HL-60 (cell line): ENCODE measurements at places on chromosomes 11 and 22.
A peak's percentile ranks its signal among the peaks of the same experiment; 100 is the strongest.

DNA sequence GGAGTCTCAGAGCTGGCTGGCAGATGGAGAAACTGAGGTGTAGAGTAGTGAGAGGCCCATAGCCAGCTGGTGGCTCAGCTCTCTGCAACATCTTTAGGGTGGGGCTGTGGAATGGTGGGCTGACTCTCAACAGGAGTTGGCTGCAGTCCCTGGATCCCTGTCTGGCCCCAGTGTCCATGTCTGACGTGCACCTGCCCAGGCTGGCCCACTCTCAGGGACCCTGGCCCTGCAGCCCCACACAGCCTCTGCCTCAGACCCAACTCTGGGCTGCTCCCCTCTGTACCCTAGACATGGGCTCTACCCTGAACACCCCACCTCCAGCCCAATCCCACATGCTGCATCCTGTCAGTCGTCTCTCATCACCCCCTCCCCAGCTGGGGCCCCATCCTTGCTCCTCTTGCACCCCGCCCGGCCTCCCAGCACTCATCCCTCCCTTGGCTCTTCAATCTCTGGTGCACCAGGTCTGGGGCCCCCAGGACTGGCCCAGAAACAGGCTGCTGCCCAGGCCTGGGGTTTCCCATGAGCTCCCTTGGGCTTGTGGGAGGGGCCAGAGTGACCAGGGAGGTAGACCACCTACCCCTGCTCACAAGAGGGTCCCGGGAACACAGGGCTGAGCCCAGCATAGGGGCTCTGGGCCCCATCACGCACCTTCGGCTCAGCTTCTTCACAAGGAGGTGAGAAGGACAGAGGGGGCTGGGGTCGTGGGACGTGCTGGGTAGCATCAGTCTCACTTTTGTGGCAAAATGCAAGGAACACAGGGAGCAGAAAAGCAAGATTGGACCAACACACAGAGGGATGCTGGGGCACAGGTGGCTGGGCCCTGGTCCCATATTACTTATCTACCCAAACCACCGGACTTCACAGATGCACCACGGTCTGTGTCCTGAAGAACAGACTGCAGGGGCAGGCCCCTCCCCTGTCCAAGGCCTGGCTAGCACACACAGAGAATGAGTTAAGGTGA lies 31.5 kb downstream of the ARVCF start:
- DNase-seq, result no peak

- no peak for DNase-seq
These were observed 27.3 kb downstream of the MAFF start for GRCh38 chr22:38228873-38229740.

- no peak for DNase-seq
These were observed 13.7 kb downstream of the PDHX start for GRCh38 chr11:34929794-34930763.

DNA sequence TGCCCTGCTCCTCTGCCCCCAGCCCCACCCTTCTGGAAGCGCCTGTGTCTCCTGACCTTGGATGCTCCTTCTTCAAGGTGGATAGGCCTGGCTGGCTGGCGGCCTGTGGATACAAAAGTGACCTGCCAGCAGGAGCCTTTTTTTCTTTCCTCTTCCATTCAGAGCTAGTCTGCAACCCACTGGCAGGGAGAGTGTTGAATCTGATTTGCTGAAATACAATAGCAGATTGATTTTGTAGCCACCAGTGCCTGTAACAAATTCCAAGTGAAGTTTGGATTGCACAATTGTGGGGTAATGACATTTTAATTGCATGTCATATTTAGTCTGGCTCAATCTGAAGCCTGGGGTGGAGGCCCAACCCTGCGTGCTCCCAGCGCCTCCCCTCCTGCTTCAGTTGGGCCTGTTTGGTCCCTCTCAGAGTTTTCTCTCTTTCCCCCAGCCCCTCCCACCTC lies 97.2 kb downstream of the GRIK4 start:
- no peak for DNase-seq

DNA sequence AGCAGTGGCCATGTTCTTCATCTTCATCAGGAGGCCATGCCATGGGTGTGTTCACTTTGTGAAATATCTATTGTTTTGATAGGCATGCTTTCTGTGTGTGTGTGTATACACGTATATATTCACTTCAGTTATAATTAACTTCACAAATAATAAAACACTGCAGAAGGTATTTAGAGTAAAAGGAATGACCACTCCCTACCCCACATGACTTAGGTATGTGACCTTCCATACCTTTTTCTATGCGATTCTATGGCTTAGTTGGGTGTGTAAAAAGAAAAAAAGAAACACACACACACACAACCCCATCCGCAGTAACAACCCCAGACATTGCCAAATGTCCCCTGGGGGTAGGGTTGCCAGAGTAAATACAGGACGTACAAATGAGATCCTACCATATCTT lies 72.0 kb downstream of the CYTH4 start:
- DNase-seq, result no peak

DNA sequence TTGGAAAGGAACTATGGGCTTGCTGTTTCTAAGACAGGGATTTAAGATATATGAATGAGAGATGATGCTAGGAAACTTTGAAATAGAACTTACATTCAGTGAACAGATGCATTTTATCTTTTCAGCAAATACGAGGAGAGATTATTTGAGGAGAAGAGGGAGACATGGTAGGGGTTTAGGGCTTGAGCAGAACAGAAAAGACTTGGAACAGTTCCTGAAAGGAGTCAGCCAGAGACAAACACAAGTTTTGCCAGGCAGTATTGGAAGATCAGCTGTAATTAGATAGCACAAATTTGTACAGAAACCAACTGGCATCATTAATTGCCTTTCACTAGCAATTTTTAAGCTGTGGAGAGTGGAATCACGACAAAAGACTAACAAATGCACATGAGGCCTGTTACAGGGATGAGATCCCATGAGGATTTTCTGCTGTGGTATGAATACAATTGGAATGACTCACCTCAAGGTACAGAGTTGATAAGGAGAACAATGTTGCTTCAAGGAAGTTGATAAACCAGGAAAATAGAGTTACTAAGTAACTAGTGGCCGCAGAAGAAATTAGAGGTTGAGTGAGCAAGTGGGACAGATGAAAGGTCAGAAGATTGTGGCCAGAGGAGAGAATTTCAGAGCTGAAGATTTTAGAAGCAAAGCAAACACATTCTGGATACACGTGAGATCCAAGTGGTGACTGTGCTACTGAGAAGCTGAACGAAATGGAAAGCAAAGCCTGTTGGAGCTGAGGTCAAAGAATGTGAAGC lies 67.9 kb downstream of the CYB5R2 start:
- DNase-seq, result no peak

DNA sequence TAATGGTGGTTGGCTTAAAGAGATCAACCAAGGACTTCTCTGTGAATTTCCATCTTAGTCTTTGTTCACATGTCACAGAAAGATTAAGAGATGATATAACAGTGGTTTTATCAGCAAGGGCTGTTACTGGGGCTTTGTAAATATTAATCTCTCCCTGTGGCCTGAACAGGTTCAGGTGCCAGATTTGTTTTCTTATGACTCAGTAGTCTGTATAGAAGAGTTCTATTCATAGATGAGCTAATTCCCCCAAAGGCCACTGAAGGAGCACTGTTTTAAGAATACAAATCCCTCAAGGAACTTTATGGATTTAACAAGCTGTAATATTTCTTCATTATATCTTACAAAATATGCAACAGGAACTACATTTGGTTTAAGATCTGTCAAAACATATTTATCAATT lies 50.4 kb downstream of the TCP11L1 start:
- no peak for DNase-seq

- DNase-seq, result no peak
These were observed 244.0 kb upstream of the ANO5 start for GRCh38 chr11:21948876-21949275.

GRCh38 chr11:33172996-33173395 lies 11.7 kb upstream of the CSTF3 start:
- DNase-seq, result peak; percentile 58

GRCh38 chr11:35126879-35127581 lies 11.9 kb upstream of the CD44 start:
- no peak for DNase-seq

DNA sequence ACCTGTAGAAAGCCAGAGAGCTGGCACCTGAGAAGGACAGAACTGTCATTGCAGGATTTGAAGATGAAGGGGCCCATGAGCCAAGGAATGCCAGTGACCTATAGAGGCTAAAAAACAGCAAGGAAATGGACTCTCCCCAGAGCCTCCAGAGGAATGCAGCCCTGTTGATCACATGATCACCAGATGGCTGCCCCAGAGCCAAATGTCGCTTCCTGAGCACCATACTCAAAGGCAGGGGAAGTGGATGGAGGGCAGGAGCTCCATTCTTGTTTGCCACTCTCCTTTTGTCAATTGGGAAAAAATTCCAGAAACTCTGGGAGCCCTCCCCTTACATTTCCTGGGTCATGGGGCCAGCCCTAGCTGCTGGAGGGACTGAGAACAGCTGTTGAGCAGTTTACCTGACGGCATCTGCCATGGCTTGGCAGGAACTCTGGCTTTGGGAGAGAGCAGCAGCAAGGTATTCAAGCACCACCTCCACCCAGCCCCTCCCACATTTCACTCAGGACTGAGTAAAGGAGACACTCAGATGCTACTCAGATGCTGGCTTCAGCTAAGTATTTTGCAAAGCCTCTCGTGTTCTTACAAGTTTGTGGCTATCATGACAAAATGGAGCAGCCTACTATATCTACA lies 46.9 kb downstream of the DKK3 start:
- no peak for DNase-seq

- DNase-seq, result no peak
These were observed 7.5 kb downstream of the BCL9L start for GRCh38 chr11:118918128-118918685.

- DNase-seq, result peak; percentile 17
These were observed 41.0 kb upstream of the CD5 start for GRCh38 chr11:61061081-61061826.

DNA sequence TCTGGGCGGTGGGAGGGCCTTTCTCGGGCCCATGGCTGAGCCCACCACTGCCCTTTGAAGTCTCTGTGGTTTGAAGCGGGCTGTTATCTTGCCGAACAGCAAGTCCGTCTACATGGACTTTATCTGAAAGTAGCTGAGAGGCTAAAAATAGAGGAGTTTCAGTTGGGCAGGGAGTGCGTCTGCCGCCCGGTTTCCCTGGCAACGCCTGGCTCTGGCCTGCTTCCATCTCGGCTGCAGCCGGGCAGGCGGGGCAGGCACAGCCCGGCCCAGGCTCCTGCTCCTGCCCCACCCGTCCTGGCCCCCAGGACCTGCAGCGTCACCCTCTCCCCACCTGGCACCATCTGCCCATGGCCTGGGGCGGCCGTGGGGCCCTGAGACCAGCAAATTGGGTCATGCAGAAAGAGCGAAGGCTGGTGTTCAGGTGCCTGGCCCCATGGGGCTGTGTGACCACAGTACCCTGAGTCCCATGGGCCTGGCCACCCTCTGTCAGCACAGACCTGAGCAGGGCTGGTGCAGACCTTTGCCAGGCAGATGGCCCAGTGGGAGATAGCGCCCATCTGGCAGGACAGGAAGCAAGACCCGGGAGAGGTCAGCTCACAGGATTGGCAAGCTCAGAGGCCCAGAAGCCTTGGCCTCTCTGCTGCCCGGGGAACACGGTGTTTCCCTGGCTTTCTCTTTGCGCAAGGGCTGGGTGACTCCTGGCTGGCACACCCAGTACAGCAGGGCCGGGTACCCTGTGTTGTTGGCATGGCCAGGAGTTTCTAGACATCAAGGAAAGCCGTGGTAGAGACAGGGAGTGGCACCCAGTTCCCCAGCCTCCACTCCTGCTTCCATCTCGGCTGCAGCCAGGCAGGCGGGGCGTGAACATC lies 79.1 kb upstream of the KCNQ1OT1 start:
- no peak for DNase-seq

DNA sequence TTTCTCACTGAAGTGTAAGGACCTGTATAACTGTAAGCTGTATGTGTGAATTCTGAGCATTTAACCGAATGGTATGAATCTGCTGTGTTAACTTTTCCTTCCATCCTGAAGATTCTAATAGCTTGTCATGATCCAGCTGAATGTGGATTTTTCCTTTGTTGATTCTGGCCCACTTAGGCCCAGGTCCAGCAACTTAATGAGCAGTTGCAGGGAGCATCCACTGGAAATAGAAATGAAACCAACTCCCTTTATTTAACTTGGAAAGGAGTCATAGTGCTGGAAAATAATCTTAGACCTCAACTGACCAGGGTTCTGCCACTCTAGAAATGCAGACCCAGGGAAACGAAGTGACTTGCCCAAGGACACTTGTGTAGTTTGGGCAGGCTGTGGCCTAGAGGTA lies 142.3 kb upstream of the MTNR1B start:
- no peak for DNase-seq

- DNase-seq, result no peak
These were observed 48.7 kb upstream of the GRIK4 start for GRCh38 chr11:120462825-120463224.

- DNase-seq, result no peak
These were observed 39.4 kb upstream of the CEP295 start for GRCh38 chr11:93622043-93622442.

DNA sequence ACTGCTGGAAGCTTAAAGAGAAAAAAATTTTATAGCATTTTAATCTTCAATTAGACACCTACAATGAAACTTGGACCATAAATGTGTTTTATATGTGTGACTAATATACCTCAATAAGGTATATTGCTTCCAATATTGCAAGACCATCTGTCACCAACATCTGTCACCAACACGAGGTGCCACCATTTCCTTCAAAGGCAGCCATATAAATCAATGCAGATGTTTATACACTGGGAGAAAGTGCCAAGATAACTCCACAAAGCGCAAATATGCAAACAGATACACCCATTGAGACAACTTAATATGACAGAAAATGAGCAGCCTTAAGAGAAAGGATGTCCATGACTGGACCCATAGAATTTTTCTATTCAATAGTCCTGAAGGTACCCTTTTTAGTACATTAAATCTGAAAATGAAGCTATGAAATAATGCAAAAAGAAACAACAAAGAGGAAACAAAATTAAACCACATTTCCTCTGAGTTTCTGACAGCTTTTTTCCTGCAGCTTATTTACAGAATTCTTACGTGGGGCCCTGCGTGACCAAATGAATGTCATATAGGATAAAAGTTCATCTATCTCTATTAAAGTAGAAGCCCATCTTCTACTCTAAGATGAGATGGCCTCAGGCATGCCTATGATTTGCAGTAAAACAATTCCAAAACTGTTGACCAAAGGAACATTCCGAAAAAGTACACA lies 12.5 kb downstream of the MPZL3 start:
- no peak for DNase-seq

GRCh38 chr11:11329062-11329806 lies 23.8 kb downstream of the CSNK2A3 start:
- DNase-seq, result no peak

GRCh38 chr11:107550304-107550703 lies 15.2 kb downstream of the ALKBH8 start:
- no peak for DNase-seq

- DNase-seq, result no peak
These were observed 807.6 kb downstream of the BRD1 start for GRCh38 chr22:49019737-49020713.
